Stimulated activated CD8-positive, alpha-beta memory T cell treated with anti-CD3 and anti-CD28 coated beads, Interleukin-7, amount 100 ng/mL, for 1 hour (primary cell): ENCODE measurements at places on chromosomes 6 and 20.
A peak's percentile ranks its signal among the peaks of the same experiment; 100 is the strongest.

DNA sequence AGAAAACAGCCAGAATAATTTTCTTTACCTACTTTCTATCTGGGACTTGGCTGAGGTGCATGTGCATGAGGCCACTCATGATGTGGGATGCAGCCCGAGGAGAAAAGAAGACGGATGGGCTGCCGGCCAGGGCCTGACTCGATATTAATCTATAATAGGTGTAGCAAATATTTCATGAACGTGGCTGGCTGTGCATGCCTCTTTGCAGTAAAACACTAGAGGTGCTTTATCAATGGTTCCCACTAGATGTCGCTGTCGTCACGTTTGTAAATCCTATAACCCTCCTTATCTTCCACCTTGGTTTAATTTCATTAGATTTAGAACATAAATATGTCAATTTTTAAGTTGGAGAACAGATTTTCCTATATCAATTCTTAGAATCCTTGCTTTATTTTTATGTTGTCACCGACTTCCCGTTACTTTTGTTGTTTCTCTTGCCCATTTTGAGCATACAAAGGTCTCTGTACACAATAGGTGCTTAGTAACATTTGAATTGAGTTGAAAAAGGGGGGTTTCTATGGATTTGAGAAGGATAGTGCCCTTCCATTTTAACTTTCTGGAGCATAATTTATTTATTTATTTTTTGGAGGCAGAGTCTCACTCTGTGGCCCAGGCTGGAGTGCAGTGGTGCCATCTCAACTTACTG is 19.6 kb upstream of the FERMT1 start:
- DNase-seq = peak; percentile 16

DNA sequence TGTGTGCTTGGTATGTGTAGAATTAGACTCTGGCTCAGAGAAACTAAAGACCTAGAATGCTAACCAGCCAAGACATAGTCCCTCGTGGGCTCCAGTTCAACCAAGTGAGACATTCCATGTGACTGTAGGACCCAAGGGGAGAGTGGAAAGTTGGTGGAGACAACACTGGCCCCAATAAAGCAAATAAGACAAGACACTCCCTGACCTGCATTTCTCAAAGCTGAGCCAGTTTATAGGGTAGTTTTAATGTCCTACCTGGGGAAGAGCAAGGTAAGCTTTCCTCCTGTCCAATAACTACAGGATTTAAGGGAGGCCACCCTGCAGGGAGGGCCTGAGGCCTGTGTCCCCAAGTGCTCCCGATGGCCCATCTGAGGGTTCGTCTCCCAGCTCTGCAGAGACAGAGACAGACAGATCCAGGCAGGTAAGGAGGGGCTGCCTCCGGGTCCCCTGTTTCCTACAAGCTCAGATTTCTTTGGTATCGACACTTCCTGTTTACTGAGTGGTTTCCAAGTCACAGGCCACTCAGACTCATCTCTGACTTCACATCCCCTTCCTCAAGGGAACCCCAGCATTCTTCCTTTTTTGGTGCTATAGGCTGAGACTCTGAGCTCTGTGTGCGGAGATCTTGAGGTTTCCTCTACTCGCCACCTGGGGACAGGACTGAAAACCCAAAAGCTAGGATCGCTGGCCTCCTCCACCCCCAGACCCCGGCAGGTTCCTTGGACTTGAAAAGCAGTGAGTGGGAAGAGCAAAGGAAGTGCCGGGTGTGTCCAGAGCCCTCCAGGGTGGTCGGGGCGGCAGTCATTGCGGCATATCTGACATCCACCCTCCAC is 92.4 kb downstream of the PRND start:
- DNase-seq = no peak

DNA sequence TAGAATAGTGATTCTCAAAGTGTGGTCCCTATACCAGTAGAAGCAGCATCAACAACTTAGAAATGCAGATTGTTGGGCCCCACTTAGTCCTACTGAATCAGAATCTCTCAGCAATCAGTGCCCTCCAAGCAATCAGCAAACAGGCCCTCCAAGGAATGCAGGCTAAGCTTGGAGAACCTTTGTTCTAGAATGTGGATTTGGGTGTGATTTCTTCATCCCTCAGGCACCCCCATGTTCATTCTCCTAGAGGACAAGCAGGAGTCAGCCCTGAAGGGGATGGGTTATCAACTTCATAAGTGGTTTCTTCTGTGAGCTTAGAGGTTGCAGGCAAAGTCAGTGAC is 40.5 kb upstream of the TAF8 start:
- DNase-seq = no peak

- no peak for DNase-seq
Measured at GRCh38 chr20:48875233-48875913, 46.1 kb upstream of the ARFGEF2 start.

DNA sequence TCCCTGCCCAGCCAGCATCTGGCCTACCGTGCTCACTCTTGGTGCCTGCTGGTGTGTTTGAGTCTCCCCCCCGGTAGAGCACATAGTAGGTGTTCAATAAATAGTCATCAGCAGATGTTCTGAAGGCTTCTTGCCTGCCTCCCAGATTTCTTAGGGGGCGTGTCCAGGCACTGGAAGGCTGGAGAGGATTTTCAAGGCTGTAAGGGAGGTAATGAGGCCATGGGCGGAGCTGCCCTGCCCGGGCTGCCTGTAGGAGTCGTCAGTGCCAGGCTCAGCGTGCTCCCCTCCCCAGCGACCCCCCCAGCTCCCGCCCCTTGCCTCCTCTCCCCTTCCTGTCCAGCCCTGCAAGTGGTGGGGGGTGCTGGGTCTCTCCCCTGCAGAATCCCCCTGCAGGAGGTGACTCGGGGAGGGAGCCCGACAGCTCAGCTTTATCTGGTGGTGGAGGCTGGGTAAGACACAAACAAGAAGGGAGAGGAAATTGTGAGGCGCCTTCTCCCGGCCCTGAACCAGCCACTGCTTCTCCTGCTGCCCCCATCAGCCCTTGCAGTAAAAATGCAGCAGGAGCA is 55.9 kb downstream of the BCAS4 start:
- no peak for DNase-seq

DNA sequence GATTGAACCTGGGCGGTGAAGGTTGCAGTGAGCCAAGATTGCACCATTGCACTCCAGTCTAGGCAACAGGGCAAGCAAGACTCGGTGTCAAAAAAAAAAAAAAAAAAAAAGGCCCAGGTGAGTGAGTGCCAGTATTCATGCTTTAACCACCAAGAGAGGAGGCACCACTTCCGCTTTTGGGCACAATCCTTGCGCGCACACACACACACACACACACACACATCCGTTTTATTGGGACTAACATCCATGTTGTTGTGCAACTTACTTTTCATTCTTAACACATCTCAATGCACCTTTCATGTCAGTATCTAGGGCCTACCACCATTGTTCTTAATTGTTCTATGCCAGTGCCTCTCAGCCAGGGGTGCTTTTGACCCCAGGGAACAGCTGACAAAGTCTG is 263.0 kb downstream of the CDC5L start:
- DNase-seq = no peak
